Lung (tissue), 17 donors: ENCODE measurements at places on chromosomes 11 and 22. TPM values are rescaled to one million over a fixed set of nuclear protein-coding genes. Genes with fewer than 3 reads are reported as not detected.

GRCh38 chr11:103007521-103007920 lies 52.0 kb upstream of the MMP13 start:
- no peak overlapping the region for H3K27ac ChIP-seq
- no peak for DNase-seq
- no peaks in the 10 kb centered on the region for H3K4me1 ChIP-seq
- H3K4me3 ChIP-seq, result no peak overlapping the region

- H3K36me3 ChIP-seq, result peaks cover 2% of the 10 kb centered on the region
- no peaks in the 10 kb centered on the region for H3K4me1 ChIP-seq
- no peak overlapping the region for H3K4me3 ChIP-seq
Measured at GRCh38 chr11:19963697-19964387, 196.4 kb downstream of the DBX1 start.

The CXCR5 gene
- 0.48 TPM for total RNA-seq

DNA sequence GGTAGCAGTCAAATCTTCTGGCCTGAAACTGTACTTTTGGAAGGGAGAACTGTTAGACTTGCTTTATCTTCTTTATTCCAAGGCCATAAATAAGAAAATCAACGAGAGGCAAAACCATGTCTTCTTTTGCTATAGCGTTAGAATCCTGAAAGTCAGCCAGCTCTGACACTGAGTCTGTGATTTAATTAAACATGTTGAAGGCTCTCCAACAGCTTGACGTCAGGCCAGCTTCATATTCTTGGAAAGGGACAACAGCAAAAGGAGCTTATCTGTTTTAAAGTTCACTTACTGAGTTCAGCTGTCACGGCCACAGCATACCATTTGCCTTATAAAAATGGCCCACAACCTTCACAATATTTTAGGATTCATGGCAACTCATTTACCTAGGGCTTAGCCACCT lies 131.0 kb upstream of the LDLRAD3 start:
- H3K27ac ChIP-seq, result peak overlapping the region; percentile 86
- peak; percentile 84 for DNase-seq
- peaks cover 28% of the 10 kb centered on the region for H3K4me1 ChIP-seq

DNA sequence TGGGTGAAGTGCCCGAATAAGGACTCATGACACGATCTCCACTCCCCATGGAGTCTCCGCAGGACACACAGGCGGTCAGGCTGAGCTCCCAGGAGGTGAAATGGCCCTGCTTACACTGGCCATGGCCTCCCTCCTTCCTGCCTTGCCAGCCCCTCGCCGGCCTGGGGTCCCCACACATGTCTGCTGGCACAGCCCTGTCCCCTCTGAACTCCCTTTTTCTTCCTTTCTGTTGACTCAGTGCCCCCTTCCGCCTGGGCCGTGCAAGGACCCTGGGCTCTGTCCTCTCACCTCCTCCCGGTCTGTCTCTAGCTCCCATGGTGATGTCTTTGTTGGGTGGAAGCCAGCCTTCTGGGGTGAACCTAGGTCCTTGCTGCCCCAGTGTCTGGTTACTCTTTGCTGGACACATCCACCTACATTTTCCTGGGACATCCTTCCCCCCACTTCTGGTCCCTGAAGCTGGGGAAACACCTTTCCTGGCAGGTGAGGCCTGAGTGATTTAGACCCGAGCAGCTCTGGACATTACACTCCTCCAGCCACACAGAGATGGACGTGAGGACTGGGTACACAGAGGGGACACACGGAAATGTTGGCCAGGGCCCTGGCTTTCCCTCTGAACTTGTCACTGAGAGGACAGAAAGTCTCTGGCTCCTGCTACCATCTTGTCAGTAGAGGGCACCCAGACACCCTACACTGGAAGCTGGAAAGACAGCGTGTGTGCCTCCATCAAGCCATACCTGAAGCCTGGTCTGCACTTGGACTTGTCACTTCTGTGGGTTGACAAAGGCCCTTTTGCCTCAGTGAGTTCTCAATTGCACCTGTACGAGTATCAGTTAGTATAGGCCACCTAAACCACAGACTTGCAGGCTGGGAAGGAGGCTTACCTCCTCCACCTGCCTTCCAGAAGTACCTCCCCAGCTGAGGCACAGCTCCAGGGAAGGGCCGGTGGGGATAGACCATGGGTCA lies 864.3 kb downstream of the TBC1D22A start:
- H3K4me1 ChIP-seq, result no peaks in the 10 kb centered on the region
- no peak for DNase-seq
- H3K36me3 ChIP-seq, result no peaks in the 10 kb centered on the region
- no peak overlapping the region for H3K27ac ChIP-seq
- no peak overlapping the region for H3K4me3 ChIP-seq

DNA sequence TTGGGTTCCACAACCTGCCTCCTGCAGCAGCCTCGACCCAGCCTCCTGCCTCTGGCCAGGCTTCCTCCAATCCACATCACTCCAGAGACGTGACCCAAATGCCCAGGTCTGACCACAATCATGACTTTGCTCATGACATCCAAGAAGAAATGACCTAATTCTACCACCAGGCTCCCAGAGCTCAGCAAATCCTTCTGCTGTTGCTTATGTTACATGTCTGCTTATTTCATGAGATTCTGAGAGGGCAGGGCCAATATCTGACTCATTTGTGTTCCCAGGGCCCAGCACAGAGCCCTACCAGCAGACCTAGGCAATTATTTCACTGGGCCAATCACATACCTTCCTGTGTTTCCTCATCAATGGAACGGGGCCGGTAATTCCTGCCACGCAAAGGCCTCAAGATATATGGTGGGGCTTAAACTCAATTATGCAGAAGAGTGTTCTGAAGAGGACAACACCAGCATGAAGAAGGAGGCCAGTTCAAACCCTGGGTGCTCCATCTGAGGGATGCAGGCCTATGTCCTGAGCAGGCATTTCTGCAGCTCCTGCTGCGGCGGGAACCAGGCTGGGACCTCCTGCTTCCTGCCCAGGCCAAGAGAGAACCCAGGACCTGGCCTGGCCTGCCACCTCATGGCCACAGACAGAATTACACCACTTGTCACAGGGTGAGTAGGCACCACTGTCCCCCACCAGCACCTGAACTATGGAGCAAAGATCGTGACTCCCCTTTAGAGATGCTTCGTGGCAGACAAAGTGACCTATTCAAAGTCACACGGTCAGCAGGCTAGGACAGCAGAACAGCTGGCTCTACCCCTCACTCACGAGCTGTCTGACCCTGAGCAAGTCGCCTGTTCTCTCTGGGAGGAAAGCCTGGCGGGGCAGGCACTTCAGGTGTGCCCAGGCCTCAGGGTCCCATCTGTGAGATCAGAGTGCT lies 5.9 kb downstream of the CENPM start:
- peaks cover 11% of the 10 kb centered on the region for H3K36me3 ChIP-seq
- no peak overlapping the region for H3K27ac ChIP-seq
- H3K4me3 ChIP-seq, result no peak overlapping the region
- peak; percentile 82 for DNase-seq
- H3K27me3 ChIP-seq, result no peaks in the 10 kb centered on the region

The TMEM184B gene
- total RNA-seq, result 82.4 TPM

GRCh38 chr11:73287400-73288101 lies 15.4 kb downstream of the P2RY6 start:
- H3K27me3 ChIP-seq, result no peaks in the 10 kb centered on the region
- H3K4me1 ChIP-seq, result peaks cover 9% of the 10 kb centered on the region
- H3K4me3 ChIP-seq, result no peak overlapping the region

DNA sequence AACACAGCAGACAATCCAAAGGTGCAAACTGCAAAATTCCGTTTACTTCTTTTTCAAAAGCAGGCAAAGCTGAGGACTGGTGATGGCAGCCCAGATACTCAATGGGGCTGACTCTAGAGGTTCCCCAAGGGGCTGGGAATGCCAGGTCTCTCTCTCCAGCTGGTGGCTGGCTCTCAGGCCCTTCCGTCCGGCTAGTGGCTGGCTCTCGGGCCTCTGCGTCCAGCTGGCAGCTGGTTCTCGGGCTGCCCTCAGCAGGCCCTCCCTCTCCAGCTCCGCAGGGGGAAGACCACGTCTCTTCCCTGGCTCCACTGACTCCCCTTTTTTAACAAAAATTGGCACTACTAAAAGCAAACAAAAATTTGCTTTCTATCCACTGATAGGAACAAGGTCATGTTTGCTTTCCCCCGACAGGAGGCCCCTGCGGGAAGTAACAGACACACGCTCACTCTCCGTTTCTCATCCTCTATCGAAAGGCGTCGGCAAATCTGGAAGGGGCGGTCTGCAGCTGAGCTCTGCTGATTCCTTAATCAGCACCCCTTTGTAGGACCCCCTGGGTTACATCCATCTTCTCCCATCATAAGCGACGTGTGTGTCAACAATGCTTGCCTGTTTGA lies 381.4 kb downstream of the BRD1 start:
- no peak overlapping the region for H3K4me3 ChIP-seq
- no peak overlapping the region for H3K27ac ChIP-seq
- no peak for DNase-seq

- H3K4me3 ChIP-seq, result no peak overlapping the region
- no peaks in the 10 kb centered on the region for H3K27me3 ChIP-seq
- H3K36me3 ChIP-seq, result no peaks in the 10 kb centered on the region
- H3K4me1 ChIP-seq, result peaks cover 44% of the 10 kb centered on the region
Measured at GRCh38 chr11:102197670-102198139, 87.5 kb downstream of the YAP1 start.
